Amygdala (tissue), 56 donors: ENCODE measurements at places on chromosomes 13 and 19.
A peak's percentile ranks its signal among the peaks of the same experiment; 100 is the strongest.

DNA sequence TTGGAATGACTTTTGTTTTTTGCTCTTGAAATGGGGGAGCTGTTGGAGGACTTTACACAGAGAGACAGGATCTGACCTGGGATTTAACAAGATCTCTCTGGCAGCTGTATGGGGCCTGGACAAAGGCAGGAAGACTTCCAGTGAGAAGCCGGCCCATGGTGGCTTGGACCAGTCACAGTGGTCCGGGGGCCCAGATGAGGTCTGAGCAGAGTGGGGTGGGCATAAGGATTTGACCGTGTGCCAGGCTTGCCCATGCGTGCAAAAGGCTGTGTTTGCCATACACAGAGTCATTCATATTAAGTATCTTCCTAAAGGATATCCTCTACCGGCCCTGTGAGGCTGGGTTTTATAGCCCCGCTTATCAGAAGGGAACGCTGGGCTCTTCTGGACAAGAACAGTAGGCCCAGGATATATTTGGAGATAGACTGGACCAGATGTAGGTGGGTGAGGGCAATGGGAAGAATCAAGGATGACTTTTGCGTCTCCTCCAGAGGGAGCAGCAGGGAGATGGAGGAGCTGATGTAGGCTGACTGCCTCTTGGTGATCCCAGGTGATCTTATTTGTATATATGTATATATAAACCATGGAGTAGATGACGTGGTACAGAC, 4.1 kb downstream of the SPACA6 start:
- DNase-seq: no peak

GRCh38 chr19:41795031-41795461, 1.3 kb upstream of the CEACAM3 start:
- no peak for DNase-seq

DNA sequence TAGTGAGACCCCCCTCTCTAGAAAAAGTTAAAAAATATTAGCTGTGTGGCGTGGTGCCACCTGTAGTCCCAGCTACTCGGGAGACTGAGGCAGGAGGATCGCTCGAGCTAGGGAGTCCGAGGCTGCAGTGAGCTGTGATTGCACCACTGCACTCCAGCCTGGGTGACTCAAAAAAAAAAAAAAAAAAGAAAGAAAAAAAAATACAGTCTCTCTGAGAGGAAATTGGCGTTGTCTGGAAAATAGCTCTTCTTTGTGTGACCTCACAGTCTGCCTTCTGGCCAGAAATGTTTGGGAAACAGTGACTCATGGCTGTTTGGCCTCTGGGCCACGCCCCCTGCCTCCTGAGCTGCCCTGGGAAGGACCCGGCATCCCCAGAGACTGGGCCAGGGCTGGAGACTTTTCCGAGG, 10.7 kb downstream of the MARCHF2 start:
- no peak for DNase-seq

- DNase-seq: no peak
Measured at GRCh38 chr19:4186087-4186993, 3.9 kb downstream of the ANKRD24 start.

DNA sequence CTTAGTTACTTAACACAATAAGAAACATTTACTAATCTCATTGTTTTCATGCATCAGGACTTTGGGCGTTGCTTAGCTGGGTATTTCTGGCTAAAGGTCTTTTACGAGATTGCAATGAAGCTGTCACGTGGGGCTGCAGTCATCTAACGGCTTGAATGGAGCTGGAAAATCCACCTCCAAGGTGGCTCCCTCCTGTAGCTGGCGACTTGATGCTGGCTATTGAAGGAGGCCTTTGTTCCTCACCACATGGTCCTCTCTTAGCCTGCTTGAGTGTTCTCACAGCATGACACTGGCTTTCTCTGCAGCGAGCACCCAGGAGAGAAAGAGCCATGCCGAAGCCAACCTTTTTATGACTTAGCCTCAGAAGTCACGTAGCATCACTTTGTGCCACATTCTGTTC, 92.0 kb downstream of the NHLRC3 start:
- DNase-seq: no peak

DNA sequence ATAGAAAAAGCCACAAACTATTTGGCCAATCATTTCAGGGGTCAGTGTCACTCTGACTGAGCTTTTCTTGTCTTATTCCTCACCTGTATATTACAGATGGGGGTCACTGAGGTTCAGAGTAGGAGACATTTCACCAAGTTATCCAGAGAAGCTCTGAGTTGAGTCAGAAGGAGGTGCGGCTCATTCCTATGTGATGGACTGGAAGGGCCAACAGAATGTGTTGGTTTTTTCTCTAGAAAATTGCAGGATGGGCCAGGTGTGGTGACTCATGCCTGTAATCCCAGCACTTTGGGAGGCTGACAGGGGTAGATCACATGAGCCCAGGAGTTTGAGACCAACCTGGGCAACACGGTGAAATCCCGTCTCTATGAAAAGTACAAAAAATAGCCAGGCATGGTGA, 24.5 kb upstream of the ZNF83 start:
- DNase-seq: no peak

GRCh38 chr19:4839192-4839591, 7.7 kb upstream of the TICAM1 start:
- DNase-seq: no peak

- no peak for DNase-seq
Measured at GRCh38 chr19:4567584-4568071, 8.1 kb upstream of the SEMA6B start.

DNA sequence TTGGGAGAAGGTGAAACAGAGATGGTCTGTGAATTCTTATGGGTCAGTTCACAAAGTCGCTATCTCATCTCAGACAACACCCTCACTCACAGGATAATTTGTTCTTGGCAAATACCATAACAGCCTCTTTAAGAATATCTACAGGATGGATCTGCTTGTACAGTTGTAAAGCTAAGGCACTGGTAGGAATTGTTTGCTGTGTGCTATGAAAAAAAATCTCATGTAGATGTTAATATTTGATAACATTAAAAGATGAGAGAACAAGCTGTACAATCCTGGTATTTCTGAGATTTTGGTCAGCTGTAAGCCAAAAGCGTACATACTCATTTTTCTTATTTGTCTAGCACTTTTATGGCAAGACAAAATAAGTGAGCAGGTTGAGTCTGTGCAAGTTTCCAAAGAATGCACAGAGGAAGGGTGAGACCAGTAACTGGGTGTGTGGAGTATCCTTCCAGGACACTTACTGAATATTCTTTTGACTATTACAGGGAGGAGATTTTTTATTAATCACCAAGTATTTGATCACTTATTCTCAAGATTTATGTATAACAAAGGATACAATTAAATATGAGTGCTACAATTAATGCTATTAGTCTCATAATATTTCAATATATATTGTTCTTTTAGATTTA, 814.5 kb upstream of the MIR17HG start:
- no peak for DNase-seq

- no peak for DNase-seq
Measured at GRCh38 chr19:41799444-41800000, 3.1 kb downstream of the CEACAM3 start.

- no peak for DNase-seq
Measured at GRCh38 chr13:85216576-85216975, 582.6 kb downstream of the SLITRK6 start.

- DNase-seq: no peak
Measured at GRCh38 chr13:62910541-62911060, 1495.0 kb upstream of the PCDH20 start.

DNA sequence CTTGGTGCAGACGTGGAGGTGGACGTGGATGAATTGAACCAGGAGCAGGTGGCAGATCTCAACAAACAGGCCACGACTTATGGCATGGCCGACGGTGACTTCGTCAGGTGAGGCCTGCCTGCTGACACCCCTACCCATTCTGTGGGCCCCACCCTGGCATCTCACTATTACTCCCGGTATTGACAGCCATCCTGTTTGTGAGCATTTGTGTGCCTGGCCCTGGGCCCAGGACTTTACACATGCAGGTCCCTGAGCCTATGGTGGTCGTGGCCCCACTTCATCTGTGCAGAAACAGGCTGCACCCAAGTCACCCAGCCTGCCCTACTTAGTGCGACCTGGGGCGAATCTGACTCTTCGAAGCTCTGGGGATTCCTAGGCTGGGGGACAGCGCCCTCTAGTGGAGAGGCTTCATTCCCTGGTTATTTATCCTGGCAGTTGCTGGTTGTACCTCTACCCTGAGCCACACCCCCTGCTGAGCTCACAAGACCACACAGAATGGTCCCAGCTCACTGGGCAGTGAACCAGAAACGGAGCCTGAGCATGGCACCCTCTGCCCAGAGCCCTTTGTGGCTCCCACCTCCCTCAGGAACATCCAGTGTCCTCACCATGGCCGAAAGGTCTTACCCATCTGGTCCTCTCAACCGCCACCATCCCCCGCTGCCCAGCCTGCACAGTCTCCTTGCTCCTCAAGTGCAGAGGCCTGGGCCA, 16.9 kb downstream of the ZNF296 start:
- peak; percentile 33 for DNase-seq

DNA sequence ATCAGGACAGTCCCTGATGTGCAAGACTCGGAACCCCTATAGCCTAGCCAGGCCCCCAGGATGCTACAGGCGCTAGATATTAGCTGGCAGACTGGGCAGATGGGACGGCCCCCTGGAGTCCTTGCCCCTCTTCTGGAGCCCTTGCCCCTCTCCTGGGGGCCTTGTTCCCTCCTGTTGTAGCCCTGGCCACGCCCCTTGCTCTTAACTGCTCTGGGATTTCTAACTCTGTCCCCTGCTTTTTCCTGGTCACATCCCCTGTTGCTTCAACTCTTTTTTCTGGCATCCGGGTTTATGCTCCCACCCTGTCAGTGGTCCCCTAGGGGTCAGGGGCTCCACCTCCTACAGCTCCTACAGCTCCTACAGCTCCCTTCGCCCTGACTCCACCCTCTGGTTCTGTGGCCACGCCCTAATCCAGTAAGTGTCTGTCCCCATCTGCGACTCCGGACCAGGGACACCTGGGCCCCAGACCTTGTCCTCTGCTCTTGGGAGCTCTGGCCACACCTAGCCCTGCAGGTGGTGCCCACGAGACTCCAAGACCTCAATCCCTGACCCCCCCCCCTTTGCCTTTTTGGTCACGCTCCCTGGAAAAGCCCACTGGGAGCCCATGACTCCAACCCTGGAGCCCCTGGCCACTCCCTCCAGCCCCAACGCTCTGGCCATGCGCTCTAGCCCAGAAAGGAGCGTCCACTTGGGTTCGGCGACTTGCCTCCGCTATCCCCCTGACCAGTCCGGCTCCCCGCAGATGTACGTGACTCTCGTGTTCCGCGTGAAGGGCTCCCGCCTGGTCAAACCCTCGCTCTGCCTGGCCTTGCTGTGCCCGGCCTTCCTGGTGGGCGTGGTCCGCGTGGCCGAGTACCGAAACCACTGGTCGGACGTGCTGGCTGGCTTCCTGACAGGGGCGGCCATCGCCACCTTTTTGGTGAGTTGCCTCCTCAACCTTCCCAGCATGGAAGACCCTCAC, 6.8 kb downstream of the PLPPR2 start:
- DNase-seq: no peak

GRCh38 chr13:19681517-19681916, 48.1 kb downstream of the MPHOSPH8 start:
- no peak for DNase-seq

GRCh38 chr19:47058621-47059022, 10.2 kb upstream of the TMEM160 start:
- DNase-seq: no peak

DNA sequence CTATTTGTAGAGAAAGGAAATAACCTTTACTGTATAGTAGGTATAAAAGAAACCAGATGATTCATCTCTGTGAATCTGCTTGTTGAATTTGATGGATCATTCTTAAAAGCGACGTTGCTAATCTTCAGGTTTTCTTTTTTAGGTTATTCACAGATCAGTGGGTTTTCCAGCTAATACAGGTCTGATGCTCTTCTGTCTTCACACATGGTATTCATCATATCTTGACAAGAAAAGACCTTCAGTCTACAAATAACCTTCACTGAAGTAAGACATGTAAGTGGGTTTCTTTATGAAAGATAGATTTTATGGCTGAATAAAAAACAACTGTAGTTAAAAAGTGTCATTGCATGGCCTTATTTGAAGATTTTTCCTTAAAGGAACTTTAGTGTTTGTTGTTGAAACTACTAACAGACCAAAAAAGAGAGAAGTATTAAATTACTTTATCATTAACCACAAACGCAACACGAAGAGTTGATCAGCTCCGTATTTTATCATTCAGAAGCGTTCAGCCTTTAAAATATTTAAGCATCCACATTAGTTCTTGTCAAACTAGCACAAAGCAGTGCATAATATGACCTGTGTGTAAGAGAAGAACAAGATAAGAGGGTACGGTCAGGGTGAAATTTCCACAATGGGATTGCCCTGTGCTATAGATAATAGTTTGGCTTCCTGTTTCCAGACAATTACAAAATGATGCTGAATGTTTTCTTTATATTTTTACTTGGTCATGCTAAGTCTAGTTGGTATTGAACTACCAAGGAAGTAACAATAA, 299.5 kb downstream of the MZT1 start:
- DNase-seq: no peak

DNA sequence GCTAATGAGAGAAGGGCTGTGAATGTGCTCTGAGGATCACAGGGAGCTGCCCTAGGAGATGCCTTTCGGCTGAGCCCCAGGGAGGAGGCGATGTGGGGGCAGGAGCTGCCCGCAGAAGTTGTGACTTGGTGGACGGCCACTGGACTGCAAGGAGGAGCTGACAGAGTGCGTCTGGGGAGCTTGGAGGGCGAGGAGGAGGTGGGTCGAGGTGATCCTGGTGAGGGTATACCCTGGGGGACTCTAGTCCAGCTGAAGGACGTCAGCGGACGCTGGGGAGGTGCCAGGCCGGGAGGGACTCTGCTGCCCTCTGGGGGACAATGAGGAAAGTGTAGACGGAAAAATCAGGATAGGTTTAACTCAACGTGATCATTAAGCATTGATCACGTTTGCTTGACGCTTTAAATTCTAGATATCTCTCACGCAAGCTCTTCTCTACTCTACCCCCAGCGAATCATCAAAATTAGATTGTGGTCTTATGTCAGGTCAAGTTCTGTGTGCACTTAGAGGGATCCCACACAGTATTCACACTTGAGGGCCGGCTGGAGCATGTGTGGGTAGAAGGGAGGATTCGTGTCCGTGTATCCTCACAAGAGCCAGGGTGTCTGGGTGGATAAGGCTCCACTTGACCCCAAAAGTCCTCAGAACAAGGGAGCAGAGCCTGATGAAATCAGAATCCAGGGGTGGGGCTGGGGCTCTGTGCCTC, 3.3 kb upstream of the CEACAM7 start:
- DNase-seq: no peak

DNA sequence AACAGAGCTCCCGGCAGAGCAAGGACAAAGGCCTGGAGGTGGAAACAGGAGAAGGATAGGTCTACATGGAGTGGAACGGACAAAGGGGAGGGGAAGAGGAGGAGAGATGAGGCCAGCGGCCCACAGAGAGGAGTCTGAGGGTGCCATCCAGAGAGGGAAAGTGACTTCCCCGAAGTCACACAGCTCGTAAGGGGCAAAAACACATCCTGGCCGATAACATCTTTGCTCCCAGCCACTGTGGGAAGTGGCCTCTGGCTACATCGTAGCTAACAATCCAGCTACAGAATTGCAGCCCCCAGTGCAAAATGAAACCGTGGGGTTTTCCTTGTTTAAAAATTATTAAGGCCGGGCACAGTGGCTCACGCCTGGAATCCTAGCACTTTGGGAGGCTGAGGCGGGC, 11.5 kb downstream of the PTPRS start:
- DNase-seq: no peak
